PC-3 (cell line): ENCODE measurements at places on chromosomes 5 and 9. TPM values are rescaled to one million over a fixed set of nuclear protein-coding genes. Genes with fewer than 3 reads are reported as not detected.
A peak's percentile ranks its signal among the peaks of the same experiment; 100 is the strongest.

DNA sequence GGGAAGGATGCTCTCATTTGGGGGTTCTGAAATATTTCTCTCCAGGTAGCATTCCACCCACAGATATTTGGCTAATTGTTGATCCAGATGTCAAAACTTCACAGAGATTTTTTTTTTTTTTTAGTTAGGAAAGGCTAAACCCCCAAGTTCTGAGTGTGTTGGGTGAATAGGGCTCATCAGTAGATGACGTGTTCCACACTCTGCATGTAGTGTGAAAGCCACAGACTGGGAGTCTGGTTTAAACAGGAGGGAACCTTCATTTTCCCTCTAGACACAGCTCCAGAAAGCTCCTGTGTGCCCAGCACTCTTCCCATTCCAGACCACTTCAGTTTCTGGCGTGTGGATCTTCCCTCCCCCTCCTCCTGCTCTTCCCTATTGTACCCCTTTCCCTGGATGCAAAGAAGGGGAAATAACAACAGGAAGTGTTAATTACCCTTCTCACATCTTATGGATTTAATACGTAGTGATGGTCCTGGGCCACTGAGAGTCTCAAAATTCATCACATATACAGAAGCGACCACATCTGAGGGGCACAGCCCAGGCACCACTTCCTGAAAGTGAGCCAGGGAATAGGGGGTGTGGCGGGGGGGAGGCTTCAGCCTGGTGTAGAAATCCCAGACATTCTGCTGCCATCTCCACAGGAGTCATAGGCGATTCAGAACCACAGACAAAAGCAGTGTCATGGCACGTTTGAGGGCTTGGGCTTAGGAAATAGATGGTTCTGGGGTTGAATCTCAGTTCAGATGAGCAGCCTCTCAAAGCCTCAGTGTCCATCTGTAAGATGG lies 65.1 kb downstream of the DAP start:
- no peak for DNase-seq

- no peak for DNase-seq
Observed at GRCh38 chr5:160957312-160957861, 105.4 kb upstream of the ATP10B start.

DNA sequence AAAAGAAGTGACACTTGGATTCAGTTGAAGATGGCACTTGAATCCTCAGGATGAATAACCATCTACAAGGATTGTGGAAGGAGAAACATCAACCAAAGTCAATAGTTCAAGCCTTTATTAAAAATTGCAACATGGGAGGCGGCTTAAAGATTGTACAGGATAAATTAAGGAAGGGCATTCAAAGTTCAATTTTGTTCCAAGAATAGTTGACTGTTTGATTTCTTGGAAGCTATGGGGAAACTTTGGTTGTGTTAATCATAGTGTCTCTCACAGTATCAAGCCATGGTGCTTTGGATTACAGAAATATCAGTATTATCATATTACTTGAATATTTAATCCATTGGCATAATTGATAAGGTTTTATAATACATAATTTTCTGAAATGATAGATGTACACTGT lies 1844.3 kb downstream of the MAT2B start:
- no peak for DNase-seq

Gene PLCXD3
- total RNA-seq: 5.0 TPM in 2 replicates

DNA sequence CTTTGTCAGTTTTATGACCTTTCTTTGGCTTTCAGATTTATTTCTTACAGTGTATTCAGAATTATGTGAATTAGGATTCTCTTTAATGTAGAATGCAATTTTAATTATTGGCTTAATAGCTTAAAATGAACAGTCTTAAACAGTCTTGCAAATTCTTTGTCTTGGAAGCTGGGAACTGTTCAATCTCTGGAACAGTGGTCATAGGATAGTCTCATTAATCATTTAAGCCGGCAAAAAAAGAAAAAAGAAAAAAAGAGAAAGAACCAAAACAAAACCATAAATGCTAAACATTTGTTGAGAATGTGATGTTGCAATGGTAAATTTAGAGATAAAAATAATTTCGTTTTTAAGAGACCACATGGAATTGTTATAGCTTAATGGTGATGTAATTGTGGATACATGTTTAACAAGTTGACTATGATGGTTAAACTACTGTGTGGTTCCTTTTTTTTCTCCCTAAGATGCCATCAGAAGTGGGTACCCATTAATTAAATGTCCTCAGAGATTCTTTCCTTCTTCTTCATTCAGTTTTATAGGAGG lies 61.6 kb downstream of the NNT start:
- no peak for DNase-seq

- no peak for DNase-seq
Observed at GRCh38 chr9:117121316-117121715, 293.5 kb downstream of the ASTN2 start.

Gene FAM151B
- 1.7 and 2.3 TPM in 2 replicates for total RNA-seq

DNA sequence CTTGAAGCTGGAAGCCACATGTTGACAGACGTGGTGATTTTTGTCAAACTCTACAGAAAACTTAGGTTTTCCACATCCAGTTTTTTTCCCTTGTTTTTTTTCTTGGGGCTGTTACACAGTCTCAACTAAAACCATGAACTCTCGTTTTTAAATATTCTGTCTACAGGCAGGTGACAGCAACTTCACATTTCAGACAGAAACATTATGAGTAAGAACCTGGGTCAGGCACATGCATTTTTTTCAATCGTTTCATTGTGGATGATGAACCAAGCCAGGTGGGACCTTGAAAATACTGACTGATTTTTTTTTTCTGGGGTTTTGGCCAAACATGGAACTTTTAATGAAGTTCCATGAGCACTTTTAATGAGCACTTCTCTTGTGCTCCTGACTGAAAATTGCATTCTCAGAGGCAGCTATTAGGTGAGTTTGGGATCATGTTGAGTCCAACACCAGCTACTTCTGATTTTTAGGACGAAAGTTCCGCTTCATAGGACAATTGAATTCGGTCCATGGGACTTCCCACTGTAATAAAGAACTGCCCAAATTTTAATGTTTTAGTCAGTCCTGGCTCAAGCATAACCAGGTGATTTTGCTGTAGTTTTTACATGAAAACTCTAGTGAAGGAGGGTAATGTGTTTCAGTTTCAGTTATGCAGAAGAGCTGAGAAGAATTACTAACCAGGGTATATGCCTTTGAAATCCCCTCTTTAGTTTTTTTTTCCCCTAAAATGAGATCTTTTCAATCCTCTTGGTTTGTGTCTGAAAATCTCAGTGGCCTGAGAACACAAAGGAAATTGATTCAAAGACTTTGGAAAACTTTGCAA lies 93.2 kb upstream of the ADAMTS16 start:
- DNase-seq: no peak

GRCh38 chr5:74833537-74834266 lies 32.5 kb downstream of the FAM169A start:
- no peak for DNase-seq

DNA sequence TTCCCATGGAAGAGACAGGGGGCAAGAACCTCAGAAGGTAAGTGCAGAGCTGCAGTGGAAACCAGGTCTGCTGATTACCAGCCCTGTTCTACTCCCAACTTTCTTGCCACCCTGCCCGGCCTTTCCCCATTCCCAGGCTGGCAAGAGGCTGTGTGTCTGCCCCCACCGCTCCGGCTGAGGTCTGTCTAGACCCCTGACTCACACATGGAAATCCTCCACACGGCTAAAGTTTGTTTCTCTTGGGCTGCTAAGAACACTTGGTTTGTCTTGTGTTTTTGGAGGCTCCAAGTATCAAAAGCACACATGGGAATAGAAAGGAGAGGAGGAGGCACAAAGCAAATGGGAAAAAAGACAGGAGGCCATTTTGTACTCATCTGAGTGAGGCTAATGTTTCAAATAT lies 168.3 kb downstream of the GABBR2 start:
- no peak for DNase-seq

GRCh38 chr9:3708751-3709150 lies 182.9 kb upstream of the RFX3 start:
- peak; percentile 75 for DNase-seq

Gene HEMGN
- not detected in 2 replicates for total RNA-seq

GRCh38 chr5:177304392-177305119 lies 957 bp downstream of the PRELID1 start:
- DNase-seq: peak; percentile 57

Gene DND1
- 0.75 and 1.1 TPM in 2 replicates for total RNA-seq

Gene SLC45A2
- total RNA-seq: not detected in 2 replicates

DNA sequence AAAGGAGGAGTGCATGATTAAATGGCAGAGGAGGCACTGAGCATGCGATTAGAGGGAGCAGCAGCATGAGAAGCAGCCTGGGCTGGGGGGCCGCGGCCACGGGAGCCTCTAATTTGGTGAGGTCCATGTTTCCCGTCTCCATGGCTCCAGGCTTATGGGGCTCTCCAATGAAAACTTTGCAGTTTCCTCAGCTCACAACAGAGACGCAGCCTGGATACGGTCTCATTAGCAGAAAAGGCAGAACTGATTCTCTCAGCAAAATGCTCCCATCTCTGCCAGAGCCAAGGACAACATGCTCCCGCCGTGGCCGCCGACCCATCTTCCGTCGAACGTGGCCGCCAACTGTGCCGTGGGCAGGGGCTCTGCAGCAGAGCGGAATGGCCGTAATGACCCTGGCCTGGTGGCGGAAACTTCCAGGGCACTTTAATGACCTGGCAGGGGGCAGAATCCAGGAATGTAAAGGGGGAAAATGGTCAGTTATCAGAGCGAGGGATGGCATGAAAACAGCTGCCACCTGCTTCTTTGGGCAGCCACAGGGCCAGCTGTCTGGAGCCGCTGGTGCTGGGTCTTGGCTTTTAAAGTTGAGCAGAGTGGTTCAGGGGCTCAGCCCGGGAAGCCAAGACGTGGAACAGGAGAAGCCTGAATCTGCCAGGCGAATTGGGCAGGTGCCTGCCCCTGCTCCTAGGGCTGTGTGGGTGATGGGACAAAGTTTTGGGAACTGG lies 76.5 kb downstream of the COL5A1 start:
- DNase-seq: no peak

DNA sequence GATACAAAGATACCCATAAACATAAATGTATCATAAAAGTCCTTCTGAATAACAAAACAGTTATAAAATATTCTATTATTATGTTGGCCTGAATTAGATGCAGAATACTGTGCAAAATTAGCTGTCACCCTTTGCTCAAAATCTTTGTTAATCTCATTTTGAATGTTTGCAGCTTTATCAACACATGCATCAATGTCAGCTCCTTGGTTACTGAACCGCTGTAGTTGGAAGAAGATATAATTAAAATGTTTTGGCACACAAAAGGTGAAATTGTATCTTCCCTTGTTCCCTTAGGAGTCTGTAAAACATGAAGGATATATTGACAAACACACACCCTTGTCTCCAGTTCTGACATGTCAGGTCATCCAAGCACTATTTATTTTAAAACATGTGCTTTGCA lies 146.3 kb upstream of the POU5F2 start:
- no peak for DNase-seq

GRCh38 chr5:111562561-111562960 lies 50.2 kb upstream of the STARD4 start:
- no peak for DNase-seq

- no peak for DNase-seq
Observed at GRCh38 chr5:5155617-5156016, 15.5 kb downstream of the ADAMTS16 start.

- no peak for DNase-seq
Observed at GRCh38 chr5:152456815-152457443, 51.9 kb upstream of the NMUR2 start.

Gene IFNK
- not detected in 2 replicates for total RNA-seq

- peak; percentile 96 for DNase-seq
Observed at GRCh38 chr5:157387683-157388093, 72.3 kb upstream of the NIPAL4 start.

DNA sequence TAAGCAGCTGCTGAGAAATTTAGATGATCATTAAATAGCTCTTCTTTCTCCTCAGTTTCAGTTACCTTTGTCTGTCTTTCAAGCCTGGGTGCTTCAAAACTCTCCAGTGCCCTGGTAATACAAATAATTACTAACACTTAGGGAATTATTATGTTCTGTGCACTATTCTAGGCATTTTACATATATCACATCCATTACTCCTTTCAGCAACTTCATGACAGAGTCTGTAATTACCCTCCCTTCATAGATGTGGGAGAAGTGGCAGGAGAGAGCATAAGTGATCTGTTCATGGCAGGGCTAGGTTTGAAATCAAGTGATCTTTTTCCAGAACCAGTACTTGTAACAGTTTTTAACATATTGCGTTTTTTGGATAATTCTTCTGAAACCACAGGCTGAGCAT lies 32.0 kb downstream of the MAN2A1 start:
- no peak for DNase-seq

DNA sequence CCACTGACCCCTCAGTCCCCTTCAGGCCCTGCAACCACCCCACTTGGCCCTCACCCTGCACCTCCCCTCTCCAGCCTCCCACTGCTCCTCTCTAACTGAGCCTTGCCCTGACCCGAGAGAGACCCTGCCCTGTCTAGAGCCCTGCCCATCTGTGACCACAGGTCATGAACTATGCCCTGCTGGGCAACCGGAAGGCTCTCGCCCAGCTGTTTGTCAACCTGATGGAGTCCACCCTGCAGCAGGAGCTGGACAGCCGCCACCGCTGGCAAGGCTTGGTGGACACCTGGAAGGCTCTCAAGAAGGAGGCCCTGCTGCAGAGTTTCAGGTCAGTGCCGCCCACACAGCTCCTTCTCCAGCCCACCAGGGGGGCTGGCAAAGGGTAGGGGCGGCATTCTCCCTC lies 9.4 kb downstream of the CCDC180 start:
- no peak for DNase-seq

GRCh38 chr9:16485160-16485559 lies 385.3 kb downstream of the BNC2 start:
- DNase-seq: peak; percentile 48

GRCh38 chr5:151647320-151647861 lies 39.3 kb downstream of the SPARC start:
- DNase-seq: peak; percentile 41

Gene PCDHGB6
- total RNA-seq: 1.1 and 1.8 TPM in 2 replicates

GRCh38 chr9:93079371-93079770 lies 16.6 kb upstream of the CARD19 start:
- no peak for DNase-seq

DNA sequence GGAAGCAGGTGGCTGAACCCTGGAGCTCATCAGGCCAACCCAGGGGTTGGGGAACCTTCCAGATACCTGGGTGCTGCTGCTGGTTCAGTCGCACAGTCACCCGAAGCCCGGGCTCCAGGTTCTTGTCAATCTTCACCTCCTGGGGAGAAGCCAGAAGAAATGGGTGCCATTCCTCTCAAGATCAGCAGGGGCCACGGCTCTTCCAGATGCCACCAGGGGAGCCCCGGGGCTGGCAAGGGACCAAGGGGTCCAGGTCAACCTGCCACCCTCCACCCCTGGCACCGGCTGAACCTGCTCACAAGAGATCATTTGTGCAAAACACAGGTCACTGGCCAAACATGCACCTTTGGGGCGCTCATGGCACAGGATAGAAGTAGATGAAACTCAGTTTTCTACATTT lies 4.7 kb downstream of the SPOUT1 start:
- no peak for DNase-seq

- no peak for DNase-seq
Observed at GRCh38 chr9:88077071-88077617, 61.1 kb downstream of the SPATA31C2 start.

Gene SH3RF2
- 5.9 and 6.2 TPM in 2 replicates for total RNA-seq

DNA sequence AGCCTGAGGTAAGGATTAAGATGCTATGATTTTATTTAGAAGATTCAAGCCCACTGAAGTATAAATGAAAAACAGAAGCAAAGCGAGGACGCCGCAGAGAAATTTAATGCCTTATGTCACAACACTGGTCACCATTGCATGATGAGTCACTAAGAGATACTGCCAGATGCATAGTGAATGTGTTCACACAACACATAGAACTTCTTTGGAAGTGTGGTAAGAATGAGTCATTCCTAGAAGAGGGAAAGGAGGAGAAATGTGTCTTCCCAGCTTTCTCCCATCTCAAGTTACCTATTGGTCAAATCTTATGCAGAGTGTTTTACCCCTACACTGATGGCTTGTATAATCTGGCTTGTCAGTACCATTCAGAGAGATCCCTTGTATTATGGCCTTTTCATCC lies 465.3 kb upstream of the ARRDC3 start:
- peak; percentile 96 for DNase-seq

GRCh38 chr5:116939641-116940040 lies 365.0 kb upstream of the SEMA6A start:
- no peak for DNase-seq
